Stimulated activated CD8-positive, alpha-beta memory T cell treated with anti-CD3 and anti-CD28 coated beads, Interleukin-7, amount 100 ng/mL, for 1 hour (primary cell): ENCODE measurements at places on chromosomes 7 and 10.

DNA sequence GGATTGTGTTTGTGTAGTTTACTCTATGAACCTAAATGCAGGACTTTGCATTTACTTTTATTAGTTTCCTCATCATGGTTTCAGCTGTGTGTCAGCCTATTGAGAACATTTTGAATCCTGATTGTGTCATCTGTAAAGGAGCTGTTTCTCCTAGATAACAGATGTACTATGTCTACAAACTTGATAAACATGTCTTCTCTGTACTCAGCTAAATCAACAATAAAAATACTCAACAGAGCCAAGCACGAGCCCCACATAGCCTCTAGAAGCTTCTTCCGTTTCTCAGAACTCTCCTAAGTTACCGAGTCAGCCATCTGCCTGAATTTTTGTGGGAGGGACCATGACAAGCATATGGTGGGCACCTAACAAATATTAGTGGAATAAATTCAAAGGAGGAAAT lies 234.7 kb downstream of the SKAP2 start:
- DNase-seq, result no peak

- no peak for DNase-seq
Measured at GRCh38 chr10:125928928-125929585, 32.7 kb downstream of the FANK1 start.

- no peak for DNase-seq
Measured at GRCh38 chr10:44039599-44039998, 345.3 kb downstream of the CXCL12 start.

DNA sequence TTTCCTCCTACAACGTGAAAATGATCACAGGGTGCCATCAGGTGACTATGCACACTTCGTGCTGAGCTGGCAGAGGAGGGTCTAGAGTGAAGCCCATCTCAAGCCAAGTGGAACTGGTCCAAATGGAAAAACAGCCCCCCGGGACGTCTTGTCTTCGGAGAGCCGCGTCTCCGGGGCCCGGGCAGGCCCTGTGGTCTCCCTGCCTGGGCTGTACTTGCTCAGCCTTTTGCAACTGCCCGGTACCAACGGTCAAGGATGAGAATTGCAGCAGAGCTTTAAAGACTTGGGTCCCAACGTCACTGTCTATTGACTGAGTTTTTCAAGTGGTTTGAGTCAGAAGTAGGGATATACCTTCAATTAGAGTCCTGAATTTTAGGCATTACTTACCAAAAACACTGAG lies 315.5 kb downstream of the PTPRN2 start:
- DNase-seq, result no peak

DNA sequence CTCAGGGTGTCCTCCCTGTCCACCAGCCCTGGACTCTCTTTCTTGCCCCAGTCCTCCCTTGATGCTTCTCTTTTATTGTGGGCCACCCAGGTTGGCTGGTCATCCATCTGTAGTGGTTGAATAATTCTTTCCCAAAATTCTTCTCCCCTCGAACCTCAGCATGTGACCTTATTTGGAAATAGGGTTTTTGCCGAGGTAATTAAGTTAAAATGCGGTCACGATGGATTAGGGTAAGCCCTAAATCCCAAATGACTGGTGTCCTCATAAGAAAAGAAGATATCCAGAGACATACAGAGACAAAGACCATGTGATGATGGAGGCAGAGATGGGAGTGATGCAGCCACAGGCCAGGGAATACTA lies 74.3 kb downstream of the GFRA1 start:
- no peak for DNase-seq

- DNase-seq, result no peak
Measured at GRCh38 chr7:46960970-46961369, 620.9 kb downstream of the TNS3 start.

DNA sequence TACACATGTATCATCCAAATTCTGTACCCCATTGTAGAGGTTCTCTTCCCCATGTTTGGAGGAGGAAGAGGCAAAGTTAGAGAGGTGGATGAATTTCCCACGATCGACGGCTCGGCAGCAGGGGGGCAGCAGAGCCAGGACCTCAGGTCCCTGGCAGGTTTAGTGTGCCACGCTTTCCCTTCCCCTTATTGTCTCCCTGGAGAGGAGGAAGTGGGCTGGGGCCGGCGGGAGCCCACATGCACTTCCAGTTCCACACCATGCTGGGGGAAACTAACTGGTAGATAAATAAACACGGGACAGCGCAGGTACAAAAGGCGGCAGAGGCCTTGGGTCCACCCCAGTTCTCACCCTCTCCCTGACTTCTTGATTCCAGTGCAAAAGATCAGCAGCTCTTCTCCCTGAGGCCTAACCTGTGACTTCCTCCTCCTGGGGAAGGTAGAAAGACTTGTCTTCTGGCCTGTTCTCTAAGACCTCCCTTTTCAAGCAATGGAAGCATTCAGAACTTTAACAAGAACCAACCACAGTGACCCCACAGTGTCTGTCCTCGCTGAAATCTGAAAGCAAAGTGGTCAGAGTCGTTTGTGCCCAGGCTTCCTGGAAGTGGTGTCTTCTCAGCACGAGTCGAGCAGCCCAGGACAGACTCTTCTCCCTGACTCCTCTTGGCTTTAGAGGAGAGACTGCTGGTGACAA lies 30.5 kb upstream of the SRGN start:
- DNase-seq, result no peak

DNA sequence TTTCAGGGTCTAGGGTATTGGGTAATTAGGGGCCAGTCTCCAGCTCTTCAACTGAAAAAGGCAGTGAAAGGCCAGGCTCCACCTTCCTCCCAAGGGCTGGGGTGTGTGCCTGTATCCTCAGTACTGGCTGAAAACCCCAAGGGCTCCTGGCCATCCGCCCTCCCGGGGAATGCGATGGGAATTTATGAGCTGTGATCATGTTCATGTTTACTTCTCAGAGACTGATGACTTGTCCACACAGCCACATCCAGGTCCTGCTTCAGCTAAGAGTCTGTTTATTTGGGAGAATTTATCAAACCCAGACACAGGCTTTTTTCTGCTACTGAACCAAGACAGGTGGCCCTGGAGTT lies 91.7 kb downstream of the CCDC3 start:
- no peak for DNase-seq

- DNase-seq, result no peak
Measured at GRCh38 chr10:131776496-131776895, 124.3 kb upstream of the PPP2R2D start.

- no peak for DNase-seq
Measured at GRCh38 chr7:45074528-45075354, 14.0 kb downstream of the NACAD start.

DNA sequence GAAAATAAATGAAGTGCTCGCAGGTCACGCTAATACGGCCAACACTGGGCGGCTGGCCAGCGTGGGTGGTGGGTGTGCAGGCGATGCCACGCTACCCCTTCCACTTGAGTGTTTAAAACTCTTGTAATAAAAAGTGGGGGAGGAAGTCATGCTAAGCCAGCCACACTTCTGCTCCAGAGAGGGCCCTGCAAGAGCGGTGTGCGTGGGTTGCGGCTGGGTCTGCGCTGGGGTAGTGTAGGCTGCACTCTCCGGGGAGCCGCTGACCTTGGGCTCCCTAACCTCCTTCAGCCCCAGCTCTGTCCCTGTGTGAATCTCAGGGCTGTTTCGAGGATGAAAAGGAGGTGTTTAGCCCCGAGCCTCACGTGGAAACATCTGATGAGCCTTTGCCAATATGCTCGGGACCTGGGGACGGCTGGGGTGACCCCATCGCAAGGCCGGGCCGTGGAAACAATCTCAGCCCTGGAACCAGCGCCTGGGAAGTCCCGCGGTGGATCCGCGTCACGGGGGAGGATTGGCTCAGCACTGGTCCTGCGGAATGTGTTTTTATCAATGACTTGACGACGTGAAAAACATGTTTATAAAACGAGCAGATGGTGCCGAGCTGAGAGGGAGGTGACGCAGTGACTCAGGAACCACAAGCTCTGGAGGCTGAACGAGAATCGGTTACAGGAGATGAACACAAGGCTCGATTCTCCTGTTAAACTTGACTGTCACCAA lies 278.5 kb downstream of the DNAJB6 start:
- DNase-seq, result no peak

GRCh38 chr10:125602825-125603224 lies 80.1 kb downstream of the TEX36 start:
- no peak for DNase-seq

- DNase-seq, result no peak
Measured at GRCh38 chr10:44567471-44567870, 182.6 kb upstream of the CXCL12 start.

DNA sequence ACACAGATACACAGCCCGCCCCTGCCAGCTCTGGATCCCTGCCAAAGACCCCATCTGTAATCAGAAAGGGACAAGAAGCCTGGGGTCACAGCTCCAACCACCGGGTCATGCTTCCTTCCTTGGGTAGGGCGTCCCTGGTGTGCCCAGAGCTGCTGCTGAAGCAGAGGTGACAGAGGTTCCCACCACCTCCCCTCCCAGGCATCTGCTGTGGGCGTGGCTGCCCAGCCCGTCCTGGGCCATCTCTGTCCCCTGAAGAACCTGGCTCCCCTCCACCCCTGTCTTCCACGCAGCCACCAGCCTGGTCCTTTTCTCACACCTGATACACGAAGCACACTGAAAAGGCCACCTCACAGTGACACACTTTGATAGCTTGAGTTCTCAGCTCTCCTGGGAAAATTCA lies 38.2 kb upstream of the CPXM2 start:
- DNase-seq, result no peak

- no peak for DNase-seq
Measured at GRCh38 chr10:62075414-62075813, 173.9 kb downstream of the ARID5B start.

- no peak for DNase-seq
Measured at GRCh38 chr7:146235195-146235594, 118.6 kb downstream of the CNTNAP2 start.

- DNase-seq, result no peak
Measured at GRCh38 chr7:70094831-70095230, 496.6 kb downstream of the AUTS2 start.

GRCh38 chr10:101774589-101775272 lies 1.2 kb downstream of the FGF8 start:
- DNase-seq, result no peak

GRCh38 chr10:132549371-132549770 lies 11.8 kb downstream of the INPP5A start:
- no peak for DNase-seq

DNA sequence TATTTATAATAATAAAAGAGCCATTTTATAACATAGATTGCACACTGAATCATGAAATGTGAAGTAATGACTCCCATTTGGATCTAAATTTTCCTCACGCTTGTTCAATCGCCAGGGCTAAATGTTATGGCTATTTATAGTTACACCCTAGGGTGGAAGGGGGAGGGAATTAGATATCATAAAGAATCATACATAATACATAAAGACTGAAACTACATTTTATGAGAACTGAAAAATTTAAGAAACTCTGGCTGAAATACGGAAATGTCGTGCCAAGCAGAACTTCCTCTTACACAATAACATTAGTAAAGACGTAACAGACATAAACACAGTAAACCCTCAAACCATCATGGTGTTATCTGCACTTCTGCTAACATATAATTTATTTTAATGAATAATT lies 327.5 kb upstream of the PHF14 start:
- no peak for DNase-seq

DNA sequence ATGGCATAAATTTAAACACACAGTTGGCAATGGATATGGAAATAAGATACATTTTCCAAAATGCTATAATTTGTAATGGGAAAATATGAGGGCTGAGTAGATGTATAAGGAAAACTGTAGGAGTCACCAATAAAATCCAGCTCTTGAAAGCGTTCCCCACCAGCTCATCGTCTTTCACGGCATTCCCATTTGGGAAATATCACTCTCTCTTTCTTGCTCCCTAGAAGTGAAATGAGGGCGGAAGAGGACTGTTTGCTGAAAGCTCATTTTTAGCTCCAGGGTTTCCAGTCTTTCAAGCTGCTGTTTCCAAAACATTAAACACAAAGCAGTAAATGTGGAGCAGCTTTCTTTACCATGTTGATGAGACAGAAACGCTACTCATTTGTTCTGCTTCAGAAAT lies 104.6 kb upstream of the SFMBT2 start:
- no peak for DNase-seq

DNA sequence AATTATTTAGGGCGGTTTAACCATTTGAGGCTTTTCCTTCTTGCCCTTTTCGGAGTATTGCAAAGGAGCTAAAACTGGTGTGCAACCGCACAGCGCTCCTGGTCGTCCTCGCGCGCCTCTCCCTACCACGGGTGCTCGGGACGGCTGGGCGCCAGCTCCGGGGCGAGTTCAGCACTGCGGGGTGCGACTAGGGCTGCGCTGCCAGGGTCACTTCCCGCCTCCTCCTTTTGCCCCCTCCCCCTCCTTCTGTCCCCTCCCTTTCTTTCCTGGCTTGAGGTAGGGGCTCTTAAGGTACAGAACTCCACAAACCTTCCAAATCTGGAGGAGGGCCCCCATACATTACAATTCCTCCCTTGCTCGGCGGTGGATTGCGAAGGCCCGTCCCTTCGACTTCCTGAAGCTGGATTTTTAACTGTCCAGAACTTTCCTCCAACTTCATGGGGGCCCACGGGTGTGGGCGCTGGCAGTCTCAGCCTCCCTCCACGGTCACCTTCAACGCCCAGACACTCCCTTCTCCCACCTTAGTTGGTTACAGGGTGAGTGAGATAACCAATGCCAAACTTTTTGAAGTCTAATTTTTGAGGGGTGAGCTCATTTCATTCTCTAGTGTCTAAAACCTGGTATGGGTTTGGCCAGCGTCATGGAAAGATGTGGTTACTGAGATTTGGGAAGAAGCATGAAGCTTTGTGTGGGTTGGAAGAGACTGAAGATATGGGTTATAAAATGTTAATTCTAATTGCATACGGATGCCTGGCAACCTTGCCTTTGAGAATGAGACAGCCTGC lies 3.1 kb downstream of the FZD1 start:
- no peak for DNase-seq

- no peak for DNase-seq
Measured at GRCh38 chr7:142697270-142697669, 52.0 kb upstream of the PRSS1 start.

DNA sequence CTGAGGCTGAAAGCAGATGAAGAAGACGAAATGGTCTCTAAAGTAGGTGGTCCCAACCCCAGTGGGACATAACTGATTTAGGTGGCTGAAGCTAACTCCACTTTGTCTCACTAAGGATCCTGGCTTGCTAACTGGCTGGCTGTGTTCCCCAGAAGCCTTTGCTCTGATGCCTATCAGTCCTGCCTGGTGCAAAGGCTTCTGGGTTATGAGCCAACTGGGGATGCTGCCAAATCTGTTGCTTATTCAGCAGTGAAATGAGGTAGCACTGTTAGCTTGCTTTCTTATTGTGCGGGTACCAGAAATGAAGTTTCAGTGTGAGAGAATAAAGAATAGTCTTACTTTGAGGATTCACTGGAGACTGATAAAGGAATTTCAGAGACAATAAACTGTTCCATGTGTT lies 18.1 kb downstream of the PRKG1 start:
- DNase-seq, result no peak

- DNase-seq, result no peak
Measured at GRCh38 chr7:90923541-90923997, 327.4 kb downstream of the CDK14 start.

- DNase-seq, result no peak
Measured at GRCh38 chr7:77413861-77414424, 2.2 kb downstream of the GSAP start.

DNA sequence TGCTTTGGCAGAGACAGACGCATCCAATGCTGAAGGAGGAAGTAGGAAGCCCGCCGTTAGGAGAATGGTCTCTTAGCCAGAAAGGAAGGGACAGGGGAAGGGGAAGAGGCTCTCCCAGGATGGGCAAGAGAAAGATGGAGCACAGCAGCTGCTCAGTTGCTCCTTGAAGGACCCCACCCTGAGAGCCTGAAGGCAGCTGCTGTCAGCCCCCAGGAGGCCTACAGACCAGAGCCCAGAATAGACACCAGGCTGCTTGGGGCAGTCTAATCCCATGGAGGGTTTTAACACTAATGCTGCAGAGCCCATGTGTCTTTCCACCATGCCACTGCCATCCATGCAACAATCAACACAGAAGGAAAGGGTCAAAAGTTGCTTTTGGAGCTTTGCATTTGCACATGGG lies 3.5 kb upstream of the C7orf33 start:
- no peak for DNase-seq
